CD4-positive, alpha-beta T cell treated with Interleukin-2 at 100 ng/mL for 4 hours (primary cell): ENCODE measurements at places on chromosomes 6 and 20.

DNA sequence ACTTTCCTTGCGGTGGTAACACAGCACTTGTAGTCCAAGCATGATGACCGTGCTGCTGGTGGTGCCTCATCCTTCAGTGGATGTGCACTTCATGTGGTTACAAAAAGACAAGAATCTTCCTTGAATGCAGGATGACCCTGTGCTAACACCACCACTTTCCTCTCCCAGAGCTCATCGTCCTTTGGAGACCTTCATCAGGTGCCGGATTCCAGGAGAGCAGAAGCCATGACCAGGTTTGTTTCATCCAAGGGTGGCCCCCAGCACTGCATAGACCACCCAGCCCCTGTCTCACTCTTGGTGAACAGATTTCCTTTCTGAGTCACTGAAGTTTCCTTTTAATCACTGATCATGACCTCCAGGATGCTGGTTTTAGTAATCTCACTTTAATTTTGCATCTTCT lies 101.2 kb upstream of the SYNDIG1 start:
- DNase-seq = no peak

DNA sequence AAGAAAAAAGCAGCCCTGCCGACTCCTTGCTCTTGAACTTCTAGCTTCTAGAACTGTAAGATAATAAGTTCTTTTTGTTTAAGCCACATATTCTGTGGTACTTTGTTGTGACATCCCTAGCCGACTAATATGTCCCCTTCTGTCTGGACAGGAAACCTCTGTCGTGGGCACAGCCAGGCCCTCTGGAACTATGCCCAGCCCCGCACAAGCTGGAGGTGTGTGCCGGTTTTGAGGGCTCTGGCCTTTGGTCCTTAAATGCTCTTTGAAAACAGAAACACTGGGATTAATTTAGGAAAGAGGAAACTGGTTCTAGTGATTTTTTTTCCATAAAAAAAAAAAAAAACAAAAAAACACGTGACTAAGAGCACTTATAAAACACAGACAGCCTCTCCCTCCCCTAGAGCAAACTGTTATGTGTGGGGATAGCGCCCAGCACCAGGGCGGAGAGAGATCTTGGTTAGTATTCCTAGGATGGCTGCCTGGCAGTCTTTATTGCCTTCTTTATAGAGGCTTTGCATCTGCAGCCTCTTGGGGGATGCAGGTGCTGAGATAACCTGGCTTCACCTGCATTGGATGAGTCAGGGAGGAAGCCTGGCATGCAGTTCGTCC lies 244.3 kb downstream of the NFATC2 start:
- DNase-seq = no peak

GRCh38 chr6:155895641-155896040 lies 440.0 kb upstream of the NOX3 start:
- DNase-seq = no peak

DNA sequence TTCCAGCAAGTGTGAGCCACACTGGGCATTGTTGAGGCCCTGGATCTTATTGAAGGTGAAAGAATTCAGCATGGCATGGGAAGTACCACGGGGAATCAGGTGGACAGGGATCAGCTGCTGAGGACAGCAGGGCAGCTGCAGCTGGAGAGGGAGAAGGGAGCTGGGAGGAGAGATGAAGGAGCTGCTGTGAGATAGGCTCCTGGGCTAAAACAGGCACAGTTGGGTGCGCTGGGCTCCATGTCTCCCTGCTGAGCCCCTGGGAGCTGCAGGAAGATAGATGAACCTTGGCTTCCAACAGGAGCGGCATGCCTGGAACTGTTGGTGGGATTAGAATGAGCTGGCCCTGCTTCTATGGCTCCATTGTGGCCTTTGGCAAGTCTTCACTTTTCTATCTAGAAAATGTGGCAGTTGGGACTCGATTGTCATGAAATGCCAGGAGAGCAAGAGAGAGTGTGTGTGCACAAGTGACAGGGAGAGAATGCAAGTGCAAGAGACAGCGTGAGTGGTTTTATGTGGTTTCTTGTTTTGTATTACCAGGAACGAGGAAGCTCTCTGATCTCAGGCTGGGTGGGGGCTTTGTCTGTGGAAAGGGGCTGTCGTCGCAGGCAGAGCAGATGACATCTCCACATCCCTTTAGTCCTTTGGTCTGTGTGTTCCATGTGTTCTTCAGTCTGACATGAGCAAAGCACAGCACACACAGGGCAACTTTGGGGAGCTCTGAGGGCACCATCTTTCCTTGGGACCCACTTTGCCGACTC lies 20.4 kb downstream of the SNPH start:
- DNase-seq = peak; percentile 45

- DNase-seq = no peak
Observed at GRCh38 chr6:2771079-2771478, 5.9 kb downstream of the WRNIP1 start.

- DNase-seq = no peak
Observed at GRCh38 chr20:64142590-64142989, 21.7 kb upstream of the MYT1 start.

DNA sequence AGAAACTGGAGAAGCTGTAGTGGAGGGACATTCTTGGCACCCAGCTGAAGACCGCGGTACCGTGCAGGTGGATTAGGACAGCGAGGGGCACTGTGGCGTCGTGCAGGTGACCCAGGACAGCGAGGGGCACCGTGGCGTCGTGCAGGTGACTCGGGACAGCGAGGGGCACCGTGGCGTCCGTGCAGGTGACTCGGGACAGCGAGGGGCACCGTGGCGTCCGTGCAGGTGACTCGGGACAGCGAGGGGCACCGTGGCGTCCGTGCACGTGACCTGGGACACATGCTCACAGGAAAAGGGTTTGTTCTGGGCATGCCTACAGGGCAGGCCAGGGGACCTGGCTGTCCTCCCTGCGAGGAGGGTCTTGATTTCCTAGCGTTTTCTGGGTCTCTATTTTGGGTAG lies 29.2 kb upstream of the SMOC2 start:
- DNase-seq = no peak
